ENCODE measurements at places on chromosomes 6 and 20.

DNA sequence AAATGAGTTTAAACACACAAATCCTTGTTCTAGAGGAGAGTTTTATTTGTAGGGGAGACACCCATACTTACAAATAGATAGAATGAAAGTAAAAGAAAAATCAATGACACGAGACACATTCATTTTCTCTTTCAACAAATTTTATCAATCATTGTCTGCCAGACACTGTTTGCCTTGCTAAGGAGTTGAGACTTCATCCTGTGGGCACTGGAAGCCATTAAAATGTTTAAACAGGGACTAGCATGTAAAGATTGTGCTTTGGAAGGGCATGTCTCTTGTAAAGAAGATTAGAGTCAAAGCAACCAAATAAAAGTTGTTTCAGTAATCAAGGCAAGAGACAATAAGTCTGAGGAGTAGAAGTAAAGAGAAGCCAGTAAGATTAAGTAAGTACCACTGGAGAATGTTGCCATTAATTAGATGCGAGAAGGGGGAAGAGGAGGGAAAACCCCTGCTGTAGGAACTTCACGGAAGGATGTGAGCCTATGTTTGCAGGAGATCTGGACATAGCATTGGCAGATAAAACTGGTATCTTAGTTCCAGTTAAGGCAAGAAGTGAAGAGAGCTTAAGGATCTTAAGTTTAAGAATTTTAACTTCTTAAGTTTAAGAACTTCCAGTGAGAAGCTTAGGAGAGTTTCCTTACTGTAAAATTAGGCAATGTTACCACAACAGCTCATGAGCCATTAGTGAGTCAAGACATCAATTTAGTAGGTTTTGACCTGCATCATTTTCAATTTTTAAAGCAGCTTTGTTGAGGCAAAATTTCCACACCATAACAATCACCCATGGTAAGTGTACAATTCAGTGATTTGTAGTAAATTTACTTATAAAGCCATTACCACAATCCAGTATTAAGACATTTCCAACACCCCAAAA is 117.0 kb upstream of the UST start:
- DNase-seq = peak; percentile 58

GRCh38 chr6:73579851-73580246 is 59.0 kb upstream of the EEF1A1 start:
- DNase-seq = no peak

- no peak for DNase-seq
These were observed 12.8 kb upstream of the ARMC12 start for GRCh38 chr6:35724059-35724458.

GRCh38 chr6:156449128-156449527 is 328.1 kb upstream of the ARID1B start:
- no peak for DNase-seq

DNA sequence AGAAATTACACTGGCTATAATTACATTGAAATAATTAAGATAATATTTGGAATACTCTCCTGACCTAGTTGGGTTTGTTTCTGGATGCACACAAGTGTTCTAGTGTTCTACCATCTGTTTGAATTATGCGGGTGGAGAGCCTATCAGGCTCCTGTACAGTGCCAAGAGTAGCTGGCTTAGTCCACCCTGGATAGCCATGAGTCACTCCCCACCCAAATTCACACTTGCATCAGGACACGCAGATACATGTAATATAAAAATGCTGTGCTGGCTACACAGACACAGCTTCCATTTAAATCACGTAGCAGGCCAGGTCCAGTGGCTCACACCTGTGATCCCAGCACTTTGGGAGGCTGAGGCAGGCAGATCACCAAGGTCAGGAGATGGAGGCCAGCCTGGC is 686.2 kb upstream of the SLC35B3 start:
- DNase-seq = no peak

- DNase-seq = no peak
These were observed 163.1 kb downstream of the FAXC start for GRCh38 chr6:99186417-99186816.

DNA sequence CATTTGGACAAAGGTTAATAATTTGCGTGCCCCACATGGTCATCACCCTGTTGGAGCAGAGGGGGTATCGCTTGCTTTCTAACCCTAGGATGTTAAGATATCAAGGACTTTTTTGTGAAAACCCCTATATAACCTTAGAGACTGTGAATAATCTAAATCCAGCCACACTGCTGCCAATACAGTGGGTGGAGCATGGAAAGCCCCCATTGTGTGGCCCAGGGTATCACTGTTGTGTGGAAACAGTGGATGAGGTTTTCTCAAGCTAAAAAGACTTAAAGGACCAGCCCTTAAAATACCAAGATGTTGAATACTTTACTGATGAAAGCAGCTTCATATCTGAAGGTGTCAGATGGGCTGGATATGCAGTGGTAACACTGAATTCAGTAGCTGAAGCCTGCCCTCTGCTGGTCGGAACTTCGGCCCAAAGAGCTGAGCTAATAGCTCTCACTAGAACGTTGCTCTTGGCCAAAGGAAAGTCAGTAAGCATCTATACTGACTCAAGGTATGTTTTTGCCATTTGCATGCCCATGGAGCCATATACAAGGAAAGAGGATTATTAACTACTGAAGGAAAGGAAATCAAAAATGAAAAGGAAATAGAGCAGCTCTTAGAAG is 695.2 kb downstream of the PHF3 start:
- DNase-seq = no peak

GRCh38 chr6:27684264-27685211 is 211.6 kb upstream of the ZNF184 start:
- DNase-seq = peak; percentile 71

GRCh38 chr6:31776989-31777666 is at the start of gene VWA7:
Gene VWA7 (minus strand): TSS chr6:31777328. CDS start chr6:31776779, 549 bp downstream.
- DNase-seq = peak; percentile 95

DNA sequence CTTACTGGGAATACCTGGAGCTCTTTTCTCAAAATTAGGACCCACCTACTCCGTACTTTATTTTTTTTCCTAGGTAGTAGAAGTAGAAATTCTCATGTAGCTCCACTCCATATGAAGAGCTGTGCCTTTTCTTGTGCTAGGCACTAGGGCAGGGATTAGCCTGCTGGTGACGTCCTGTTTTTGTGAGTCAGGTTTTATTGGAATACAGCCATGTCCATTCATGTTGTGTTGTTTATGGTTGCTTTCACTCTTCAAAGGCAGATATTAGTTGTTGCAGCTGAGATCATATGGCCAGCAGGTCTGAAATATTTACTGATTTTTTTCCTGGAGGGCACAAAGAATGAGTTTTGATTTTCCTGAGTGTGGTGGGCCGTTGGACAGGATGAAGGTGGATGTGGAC is 20.5 kb downstream of the XRN2 start:
- DNase-seq = no peak

DNA sequence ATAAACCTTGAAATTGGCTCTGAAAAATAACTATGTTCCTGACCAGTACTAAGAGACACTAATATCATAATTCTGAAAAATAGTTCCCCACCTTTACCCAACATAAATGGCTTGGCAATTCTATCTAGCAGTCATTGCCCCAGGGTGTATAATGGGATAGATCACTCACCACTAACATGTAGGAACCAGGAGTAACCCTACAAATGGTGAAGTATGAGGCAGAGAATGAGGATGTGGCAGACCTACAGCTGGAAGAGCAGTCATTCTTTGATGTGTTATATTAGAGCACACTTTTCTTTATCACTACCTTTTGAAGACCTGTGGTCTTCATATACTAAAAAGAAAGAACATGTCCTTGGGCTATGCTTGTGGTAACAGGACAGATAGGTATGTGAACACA is 136.5 kb upstream of the SYNDIG1 start:
- DNase-seq = no peak

DNA sequence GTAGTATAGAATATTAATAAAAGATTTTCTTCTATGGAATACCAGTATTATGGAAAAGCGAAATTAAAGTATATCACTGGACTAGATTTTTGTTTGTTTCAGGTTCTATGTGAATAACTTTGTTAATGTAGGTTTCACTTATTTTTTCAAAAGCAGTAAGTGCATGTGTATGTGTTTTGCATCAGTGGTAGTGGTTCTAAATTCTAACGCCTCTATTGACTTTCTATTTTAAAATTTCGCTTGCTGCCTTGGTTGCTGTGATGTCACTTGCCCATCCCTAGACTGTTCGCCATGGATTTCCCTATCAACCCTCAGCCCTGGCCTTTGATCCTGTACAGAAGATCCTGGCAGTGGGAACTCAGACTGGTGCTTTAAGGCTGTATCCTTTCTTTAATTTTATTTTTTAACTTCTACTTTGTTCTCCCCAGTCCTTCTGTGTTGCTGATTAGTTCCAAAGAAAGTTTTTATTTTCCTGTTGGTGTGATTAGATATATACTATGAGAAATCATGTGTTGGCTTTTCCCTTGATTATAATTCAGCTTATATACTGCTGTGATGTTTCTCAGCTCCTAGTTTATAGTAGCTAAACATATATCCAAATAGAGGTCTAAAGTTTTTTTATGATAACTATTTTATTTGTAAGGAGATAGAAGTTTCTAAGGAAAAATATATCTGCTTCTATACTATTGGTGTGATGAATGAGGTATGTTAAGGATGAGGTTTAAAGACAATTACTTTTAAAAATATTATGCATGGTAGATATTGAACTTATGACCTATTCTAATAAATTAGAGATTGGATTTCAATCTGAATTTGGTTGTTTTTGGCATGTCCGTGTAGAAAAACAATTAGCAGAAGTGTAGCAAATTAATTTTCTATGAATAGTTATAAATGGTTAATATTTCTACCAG is 1.7 kb downstream of the STXBP5 start:
- DNase-seq = no peak

- DNase-seq = no peak
These were observed 59.6 kb upstream of the LAMP5 start for GRCh38 chr20:9454791-9455190.

GRCh38 chr6:53311586-53311935 is 37.2 kb downstream of the ELOVL5 start:
- DNase-seq = no peak

GRCh38 chr20:56506103-56506502 is 18.4 kb upstream of the FAM209A start:
- DNase-seq = no peak

GRCh38 chr20:62122654-62123449 is 577 bp downstream of the LSM14B start:
- peak; percentile 58 for DNase-seq

GRCh38 chr20:63091901-63092659 is 85.3 kb upstream of the BHLHE23 start:
- no peak for DNase-seq

DNA sequence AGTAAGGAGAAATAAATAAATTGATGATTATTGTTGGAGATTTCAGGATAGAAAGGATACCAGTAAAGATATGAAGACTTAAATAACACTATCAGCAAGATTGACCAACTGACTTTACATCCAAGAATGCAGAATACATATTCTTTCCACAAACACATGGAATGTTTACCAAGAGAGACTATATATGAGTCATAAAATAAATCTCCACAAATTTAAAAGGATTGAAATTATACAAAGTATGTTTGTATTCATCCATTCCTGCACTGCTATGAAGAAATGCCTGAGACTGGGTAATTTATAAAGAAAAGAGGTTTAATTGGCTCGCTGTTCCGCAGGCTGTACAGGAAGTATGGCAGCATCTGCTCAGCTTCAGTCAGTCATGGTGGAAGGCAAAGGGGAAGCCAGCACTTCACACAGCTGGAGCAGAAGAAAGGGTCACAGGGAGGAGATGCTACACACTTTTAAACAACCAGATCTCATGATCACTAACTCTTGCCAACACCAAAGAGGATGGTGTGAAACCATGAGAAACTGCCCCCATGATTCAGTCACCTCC is 56.7 kb upstream of the TNFRSF21 start:
- DNase-seq = no peak

- no peak for DNase-seq
These were observed 609 bp downstream of the OGFRL1 start for GRCh38 chr6:71289039-71289801.

DNA sequence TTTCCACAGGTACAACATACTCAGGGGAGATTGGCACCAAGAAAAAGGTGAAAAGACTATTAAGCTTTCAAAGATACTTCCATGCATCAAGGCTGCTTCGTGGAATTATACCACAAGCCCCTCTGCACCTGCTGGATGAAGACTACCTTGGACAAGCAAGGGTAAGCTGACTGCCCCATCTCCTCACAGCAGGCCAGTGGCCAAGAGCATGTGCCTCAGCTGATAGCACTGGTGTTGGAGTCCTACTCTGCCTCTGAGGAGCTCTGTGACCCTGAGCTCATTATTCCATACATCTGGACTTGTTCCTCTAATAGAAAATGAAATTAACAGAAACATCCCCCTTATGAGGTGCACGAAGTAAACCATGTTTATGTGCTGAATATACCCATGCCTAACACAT is 102.8 kb downstream of the MTFR2 start:
- no peak for DNase-seq

DNA sequence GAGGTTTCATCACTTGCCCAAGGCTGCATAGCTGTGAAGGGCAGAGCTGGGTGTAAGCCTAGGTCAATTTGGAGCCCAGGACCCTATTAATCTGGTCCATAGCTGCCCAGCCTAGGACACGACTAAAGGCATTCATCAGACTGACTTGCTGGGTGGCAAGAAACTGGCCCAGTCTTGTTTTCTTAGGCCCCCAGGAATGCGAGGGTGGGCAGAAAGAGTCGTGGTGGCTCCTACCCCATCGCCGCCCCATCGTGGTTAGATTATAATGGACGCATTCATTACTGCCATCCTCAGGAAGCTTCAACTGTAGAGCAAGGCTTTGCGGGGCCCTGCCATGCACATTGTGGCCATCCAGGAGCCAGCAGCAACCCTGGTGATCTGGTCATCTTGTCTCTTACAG is 16.1 kb downstream of the DYNLRB1 start:
- no peak for DNase-seq

DNA sequence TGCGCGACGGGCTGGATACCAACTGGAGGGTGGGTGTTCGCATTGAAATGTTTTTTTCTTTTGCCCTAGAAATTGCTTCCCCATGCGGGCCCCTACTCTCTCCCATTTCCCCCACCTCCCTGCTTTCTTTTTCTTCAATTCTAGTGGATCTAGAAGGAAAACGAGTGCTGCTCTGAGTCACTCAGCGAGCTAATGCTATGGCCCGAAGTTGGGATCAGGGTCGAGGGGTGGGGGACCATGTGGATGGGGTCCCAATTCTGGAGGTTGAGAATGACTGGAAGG is 71.5 kb downstream of the SOX4 start:
- DNase-seq = no peak

DNA sequence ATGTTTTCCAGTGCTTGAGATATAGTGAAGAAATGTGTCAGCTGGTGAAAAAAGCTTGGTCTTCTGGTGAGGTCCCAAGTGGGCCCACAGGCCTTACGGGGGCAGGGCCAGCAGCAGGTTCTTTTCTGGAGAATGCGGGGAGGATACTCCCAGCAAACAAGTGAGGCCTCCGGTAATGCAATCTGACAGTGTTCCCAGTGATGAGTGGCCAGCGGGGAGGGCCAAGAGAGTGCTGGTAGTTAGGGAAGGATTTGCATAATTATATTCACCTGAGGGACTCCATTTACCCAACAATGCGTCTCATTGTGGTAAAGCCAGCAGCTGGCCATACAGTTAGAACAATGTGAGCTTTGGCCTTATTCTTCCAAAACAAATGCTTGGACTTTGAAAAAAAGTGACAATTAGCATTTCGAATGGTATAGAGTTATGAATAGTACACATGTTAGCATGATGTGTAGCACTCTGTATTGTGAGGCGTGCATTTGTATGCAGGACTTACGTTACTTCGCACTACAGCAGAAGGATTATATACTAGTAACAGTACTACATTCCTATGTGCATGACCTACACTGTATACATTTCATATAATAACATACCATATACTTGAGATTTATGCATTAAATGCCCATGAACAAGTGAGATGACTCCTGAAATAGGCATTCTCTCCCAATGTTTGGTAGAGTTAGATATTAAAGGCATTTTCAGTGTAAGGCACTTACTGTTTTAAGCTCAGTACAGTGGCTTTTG is 69.8 kb downstream of the MYB start:
- no peak for DNase-seq
